ENCODE measurements at places on chromosomes 7 and 10.

DNA sequence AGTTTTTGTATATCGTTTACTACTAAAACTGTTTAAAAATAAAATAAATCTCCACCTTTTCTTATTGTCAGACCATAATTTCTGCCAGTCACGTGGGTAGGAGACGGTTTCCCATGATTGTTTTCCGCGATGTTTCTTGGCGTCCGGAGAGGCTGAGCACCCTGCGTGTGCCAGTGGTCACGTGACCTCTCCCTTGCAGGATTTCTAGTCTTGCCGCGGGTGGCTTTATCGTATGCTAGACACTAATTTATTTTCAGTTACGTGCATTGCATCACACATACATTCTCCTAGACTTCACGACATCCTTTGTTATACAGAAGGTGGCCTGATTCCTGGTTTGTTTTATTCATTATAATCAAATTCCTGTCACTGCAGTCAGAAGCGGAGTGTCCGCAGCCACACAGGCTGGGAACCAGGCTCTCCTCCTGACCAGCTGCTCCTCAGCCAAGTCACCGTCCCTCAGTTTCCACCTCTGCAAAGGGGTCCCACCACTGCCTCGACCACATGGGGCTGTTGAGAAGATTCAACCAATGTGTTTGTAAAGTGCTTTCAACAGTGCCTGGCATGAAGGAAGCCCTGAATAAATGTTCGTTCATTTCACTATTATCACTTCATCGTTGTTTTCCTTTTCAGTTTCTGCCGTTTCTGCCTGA is 203.2 kb upstream of the PPP2R2D start:
- no peak for DNase-seq

DNA sequence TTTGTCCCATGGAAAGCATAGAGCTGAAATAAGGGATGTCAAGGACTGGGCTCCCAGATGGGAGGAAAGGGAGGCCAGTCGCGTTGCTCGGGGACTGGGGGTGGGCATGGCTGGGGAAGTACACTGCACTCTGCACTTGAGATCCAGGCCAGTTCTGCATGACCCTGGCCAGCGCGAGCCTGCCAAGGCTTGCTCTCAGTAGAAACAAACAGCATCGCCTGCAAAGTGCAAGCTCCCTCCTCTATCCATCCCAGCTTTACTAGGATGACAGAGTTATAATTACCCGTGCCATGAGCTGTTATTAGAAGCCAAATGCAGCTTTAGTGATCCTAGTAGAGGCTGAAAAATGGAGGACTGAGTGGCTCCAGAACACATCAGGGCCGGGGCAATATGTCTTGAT is 43.9 kb upstream of the PDCD4 start:
- no peak for DNase-seq

- DNase-seq, result no peak
These were observed 22.4 kb downstream of the TLL2 start for GRCh38 chr10:96491303-96491702.

GRCh38 chr10:17409170-17409733 is 45.1 kb downstream of the ST8SIA6 start:
- DNase-seq, result no peak

DNA sequence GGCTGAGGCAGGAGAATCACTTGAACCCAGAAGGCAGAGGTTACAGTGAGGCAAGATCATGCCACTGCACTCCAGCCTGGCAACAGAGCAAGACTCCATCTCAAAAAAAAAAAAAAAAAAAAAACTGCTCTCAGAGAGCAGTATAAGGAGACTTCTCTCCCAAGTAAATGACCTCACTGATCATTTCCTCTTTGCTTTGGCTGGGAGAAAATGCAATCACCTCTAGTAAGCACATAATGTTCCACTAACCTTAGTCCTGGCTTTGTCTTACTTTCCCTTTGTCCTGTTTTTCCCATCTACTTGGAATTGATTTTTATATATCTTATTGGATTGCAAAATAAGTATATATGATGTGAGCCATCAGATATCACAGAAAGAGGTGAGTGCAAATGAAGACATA is 2.5 kb downstream of the SLC25A13 start:
- DNase-seq, result no peak

DNA sequence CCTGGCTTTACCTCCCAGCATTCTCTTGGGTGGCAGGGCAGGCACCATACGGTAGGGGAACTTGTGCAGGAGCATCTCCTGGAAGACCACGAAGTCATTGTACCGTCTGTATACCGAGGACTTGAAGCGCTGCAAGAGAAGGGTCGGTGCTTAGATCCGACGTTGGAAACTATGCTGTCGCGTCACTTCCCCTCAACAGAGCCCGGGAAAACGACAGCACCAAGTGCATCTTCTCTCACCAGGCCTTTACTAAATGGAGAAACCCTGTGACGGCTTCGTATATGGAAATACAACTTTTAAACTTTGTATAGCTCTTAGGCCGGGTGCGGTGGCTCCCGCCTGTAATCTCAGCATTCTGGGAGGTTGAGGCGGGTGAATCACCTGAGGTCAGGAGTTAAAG is 33.1 kb downstream of the NUDT1 start:
- no peak for DNase-seq

DNA sequence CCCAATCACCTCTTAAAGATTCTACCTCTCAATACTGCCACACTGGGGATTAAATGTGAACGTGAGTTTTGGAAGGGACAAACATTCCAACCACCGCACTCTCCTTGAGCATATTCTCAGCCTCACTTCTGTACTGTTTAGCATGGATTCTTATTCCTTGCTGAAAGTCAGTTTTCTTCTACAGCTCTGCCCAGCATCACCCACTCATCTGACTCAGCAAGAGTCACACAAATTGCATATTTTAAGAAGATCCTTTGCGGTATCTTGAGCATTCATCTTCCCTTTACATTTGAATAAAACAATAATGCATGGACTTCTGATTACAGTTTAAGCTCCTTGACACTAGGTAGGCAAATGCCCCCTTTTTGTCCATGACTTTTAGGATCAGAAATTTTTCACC is 251.6 kb upstream of the MKLN1 start:
- DNase-seq, result no peak

- DNase-seq, result no peak
These were observed 176.2 kb downstream of the PRKAG2 start for GRCh38 chr7:151700586-151701165.

DNA sequence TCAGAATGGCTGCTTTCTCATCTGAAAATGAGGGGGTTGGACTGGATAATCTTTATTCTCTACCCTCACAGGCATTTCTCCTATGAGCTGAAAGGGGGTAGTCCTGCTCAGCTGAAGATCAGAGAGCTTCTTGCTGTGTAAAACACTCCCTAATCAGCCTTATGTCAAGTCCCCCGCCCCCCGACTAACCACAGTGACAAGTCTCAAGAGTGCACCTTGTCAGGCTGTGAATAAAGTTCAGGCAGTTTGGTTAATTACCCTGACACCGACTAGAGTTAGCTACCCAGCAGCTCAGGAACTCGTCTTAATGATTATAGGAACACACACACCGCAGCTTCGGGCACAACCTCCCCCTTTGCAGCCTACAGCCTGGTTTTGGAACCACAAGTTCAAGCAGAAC is 513.7 kb downstream of the RPS24 start:
- no peak for DNase-seq

DNA sequence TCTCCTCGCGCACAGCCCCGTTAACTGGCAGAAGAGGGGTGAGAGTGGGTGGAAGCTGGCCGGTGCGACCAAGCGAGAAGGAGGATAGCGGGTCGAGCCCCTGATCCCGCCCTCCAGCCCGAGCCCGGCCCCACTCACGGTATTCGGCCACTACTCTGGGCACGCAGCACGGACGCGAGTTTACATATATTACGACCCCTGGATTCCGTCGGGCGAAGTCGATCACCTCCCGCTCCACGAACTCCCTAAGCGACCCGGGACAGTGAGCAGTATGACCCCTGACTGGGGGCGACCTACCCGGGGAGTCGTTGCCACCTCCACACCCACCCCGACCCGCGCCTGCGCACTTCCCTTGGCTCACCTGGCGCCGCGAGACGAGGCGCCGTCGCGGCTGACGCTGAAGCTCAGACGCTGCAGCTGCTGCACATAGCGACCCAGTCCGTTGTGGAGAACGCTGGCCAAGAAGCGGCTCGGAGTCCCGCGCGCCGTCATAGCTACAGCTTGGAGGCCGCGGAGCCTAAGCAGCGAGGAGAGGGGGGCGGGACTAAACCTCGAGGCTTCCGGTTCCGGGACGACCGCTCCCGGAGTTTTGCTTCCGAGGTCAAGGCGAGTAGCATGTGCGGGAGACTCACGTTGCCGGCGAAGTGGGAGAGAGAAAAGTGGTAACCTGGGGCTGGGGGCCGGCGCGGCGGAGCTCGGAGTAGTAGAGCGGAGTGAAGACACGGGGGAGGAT is at the start of the genes MRPL43 and TWNK:
Gene MRPL43 (minus strand): TSS at position 546 of the 733 bp plus-strand sequence. CDS start 54 bp downstream, at position 492.
Gene TWNK (plus strand): TSS at position 592 of the 733 bp plus-strand sequence. CDS start 668 bp downstream, outside the sequence.
- peak; percentile 96 for DNase-seq

GRCh38 chr7:153532326-153532725 is 519.9 kb upstream of the DPP6 start:
- no peak for DNase-seq

DNA sequence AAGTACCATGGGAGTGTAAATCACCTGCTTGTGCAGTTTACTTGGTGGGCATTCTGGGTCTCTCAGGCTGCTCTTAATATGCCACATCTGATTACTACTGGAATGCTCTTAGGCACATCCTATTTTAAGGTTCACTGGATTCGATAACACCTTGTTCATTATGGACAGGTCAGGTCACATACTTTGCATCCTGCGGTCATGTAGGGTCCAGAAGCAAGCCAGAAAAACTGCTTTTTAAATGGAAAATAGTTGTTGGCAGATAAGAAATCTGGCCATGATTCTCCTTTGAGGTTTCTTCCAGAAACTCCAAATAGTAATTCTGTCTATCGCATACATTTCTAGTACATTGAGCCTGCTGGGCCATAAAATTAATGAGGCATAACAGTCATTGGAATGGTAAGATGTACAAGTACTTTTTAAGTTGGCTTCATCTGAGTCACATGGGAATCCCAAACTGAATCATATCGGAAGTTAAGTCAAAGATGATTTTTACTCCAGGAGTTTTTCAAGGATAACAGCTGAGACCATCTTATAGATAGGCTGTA is 371.9 kb downstream of the LRRTM3 start:
- no peak for DNase-seq

DNA sequence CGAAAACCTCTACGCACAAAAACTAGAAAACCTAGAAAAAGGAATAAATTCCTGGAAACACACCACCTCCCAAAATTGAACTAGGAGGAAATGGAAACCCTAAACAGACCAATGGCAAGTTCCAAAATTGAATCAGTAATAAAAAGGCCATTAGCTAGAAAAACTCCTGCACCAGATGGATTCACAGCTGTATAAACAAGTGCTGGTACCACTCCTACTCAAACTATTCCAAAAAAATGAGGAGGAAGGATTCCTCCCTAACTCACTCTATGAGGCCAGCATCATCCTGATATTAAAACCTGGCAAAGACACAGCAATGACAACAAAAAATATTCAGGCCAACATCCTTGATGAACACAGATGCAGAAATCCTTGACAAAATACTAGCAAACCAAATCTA is 228.2 kb downstream of the CHRM2 start:
- no peak for DNase-seq

- DNase-seq, result no peak
These were observed 57.6 kb upstream of the PIK3CG start for GRCh38 chr7:106807474-106807873.

DNA sequence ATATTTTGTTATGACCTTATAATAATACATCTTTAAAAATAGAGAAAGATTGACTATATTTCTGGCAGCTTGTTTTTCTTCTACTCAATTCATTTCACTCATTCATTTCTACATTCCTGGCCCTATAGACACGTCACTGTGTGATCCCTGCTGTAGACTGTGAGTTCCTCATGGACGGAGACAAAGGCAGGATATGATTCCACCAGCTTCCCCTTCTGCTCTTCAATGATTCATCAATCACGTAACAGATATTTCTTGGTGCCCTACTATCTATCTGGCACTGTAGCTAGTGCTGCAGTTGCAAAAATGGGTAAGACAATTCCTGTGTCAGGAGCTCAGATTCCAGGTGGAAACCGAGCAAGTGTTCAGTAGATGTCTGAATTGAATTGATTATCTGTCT is 415.0 kb downstream of the SFMBT2 start:
- no peak for DNase-seq

GRCh38 chr10:122632576-122632975 is 67.1 kb downstream of the C10orf120 start:
- no peak for DNase-seq

DNA sequence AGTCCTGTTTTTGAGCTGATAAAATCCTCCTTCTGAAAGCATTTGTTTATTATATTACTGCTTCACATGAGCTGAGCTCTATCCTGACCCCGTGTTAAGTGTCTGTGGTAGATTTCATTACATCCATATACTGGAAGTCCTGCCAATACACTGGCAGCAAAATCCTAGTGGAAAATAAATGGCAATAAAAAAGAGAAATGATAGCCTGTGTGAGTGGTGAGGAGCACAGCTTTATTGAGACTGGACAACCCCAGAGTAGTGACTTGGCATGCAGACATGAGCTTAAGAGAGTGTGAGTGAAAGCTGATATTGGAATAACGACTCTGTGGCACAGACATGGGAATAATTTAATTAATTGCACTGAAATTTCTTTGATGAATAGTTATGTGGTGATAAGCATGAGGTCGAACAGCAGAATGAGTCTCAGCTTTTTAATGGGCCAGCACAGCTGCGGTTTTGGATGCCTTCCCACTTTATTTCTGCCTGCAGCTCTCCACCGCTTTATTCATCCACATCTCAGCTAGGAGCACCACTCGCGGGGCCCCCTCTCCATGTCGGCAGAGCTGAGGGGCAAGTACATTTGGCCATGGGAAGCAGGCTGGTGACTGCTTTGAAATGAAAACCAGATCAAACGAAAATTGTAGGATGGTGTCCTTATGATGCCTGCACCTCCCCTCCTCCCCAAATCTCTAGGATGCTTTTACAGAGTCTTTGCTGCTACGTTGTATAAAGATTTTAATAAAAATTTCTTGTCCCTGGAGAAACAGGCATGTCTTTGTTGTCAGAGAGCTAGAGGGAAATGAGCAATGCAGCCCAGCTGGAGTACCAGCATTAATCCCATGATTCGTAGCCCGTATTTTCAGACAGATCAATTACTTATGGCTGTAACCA is 494.3 kb downstream of the AUTS2 start:
- DNase-seq, result no peak

GRCh38 chr7:55545496-55545895 is 26.8 kb downstream of the VOPP1 start:
- DNase-seq, result no peak

GRCh38 chr10:127976286-127976685 is 69.4 kb downstream of the PTPRE start:
- no peak for DNase-seq
